ENCODE measurements at places on chromosomes 7 and 10. TPM values are rescaled to one million over a fixed set of nuclear protein-coding genes. Genes with fewer than 3 reads are reported as not detected.

The GPR15LG gene
- total RNA-seq = not detected

The OR2A42 gene
- total RNA-seq = not detected

The PARD3 gene
- total RNA-seq = 13.3 TPM

The TRIM24 gene
- 27.5 TPM for total RNA-seq

The ACSM6 gene
- total RNA-seq = not detected

The SAMD9L gene
- total RNA-seq = 3.0 TPM

The TAS2R4 gene
- total RNA-seq = 3.4 TPM

The MOGAT3 gene
- total RNA-seq = not detected

The TRIM73 gene
- total RNA-seq = 3.0 TPM

The OR6B1 gene
- not detected for total RNA-seq

The CRHR2 gene
- total RNA-seq = 0.98 TPM

The HOXA10 gene
- not detected for total RNA-seq

The HTRA1 gene
- 46.7 TPM for total RNA-seq

The SPDYE5 gene
- total RNA-seq = not detected

Measured in temporal lobe (tissue), 4 donors.